Lower lobe of right lung (tissue), 2 donors: ENCODE measurements at places on chromosomes 11 and 22.

GRCh38 chr11:72317982-72318381 lies 74.0 kb upstream of the PHOX2A start:
- no peak for DNase-seq

- no peak for DNase-seq
Measured at GRCh38 chr22:20043997-20044342, 23.1 kb downstream of the TANGO2 start.

GRCh38 chr22:49023161-49023878 lies 804.4 kb downstream of the BRD1 start:
- DNase-seq, result peak; percentile 35

DNA sequence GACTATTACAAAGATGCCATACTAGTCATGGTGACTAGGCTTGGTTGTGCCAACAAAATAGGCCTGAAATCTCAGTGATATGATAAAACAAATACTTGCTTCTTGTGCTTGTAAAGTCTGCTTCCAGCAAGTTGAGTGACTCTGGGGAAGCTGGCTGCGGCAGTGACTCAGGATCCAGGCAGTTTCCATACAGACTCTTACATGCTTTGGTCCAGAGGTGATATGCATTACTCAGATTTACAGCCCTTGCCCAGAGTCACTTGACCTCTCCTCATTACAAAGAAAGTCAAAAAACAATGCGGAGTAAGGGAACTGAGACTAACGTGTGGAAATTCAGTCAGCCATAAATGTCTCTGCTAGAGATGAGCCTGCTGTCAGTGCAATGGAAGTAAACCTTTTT lies 387.5 kb downstream of the KCNA4 start:
- no peak for DNase-seq

- DNase-seq, result no peak
Measured at GRCh38 chr11:76599041-76600013, 71.2 kb downstream of the LRRC32 start.

- DNase-seq, result no peak
Measured at GRCh38 chr11:76735841-76736240, 47.3 kb upstream of the TSKU start.

- no peak for DNase-seq
Measured at GRCh38 chr11:77035580-77035979, 1.4 kb downstream of the B3GNT6 start.

GRCh38 chr11:79342236-79342635 lies 98.6 kb downstream of the TENM4 start:
- no peak for DNase-seq

DNA sequence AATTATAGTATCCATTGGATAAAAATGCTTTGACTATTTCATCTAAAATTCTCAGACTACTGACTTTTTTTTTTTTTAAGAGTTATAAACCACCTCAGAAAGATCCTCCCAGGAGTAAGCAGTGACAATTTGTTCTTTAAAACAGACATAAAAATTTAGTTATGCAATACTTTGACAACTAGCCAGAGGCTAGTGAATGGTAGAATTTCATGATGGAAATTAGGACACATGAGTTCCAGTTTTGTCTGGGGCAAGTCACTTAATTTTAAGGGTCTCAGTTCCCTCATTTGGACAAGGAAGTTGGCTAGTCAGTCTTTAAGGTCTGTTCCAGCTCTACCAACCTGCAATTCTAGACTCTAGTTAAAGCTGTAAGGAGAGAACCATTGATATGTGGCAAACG lies 2.9 kb downstream of the IL18 start:
- DNase-seq, result no peak

DNA sequence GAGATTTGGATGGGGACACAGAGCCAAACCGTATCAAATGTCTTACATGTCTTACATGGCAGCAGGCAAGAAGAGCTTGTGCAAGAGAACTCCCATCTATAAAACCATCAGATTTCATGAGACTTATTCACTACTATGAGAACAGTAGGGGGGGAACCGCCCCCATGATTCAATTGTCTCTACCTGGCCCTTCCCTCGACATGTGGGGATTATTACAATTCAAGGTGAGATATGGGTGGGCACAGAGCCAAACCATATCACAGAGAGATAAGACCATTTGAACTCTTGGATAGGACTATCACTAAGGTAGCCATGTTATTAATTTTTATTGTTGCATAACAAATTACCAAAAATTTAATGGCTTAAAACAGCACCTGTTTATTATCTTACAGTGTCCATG lies 611.7 kb downstream of the SOX6 start:
- no peak for DNase-seq

GRCh38 chr11:124890683-124891372 lies 6.8 kb downstream of the ROBO4 start:
- no peak for DNase-seq

- no peak for DNase-seq
Measured at GRCh38 chr11:78425399-78426070, 7.9 kb upstream of the GAB2 start.
